ENCODE measurements at places on chromosomes 7 and 10.
A peak's percentile ranks its signal among the peaks of the same experiment; 100 is the strongest.

DNA sequence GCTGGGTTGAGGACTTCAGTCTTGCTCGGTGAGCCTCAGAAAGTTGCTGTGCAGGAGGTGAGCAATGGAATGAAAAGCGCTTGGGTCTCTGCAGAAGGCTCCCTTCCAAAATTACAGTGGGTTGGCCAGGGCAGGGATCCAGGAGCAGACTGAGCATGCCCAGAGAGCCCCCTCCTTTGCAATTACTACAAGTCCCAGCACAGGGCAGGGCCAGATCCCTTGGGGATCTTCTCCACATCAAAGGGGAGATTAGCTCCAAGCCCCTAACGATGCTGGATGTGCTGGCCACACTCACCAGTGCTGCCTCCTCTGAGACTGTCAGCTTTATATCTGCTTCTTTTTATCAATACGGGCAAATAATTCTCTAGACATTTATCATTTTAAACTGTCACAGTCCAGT lies 337.5 kb downstream of the RPS24 start:
- DNase-seq = no peak

- no peak for DNase-seq
Observed at GRCh38 chr7:21300692-21301091, 127.2 kb upstream of the SP4 start.

GRCh38 chr10:3676564-3676963 lies 108.4 kb downstream of the KLF6 start:
- DNase-seq = no peak

DNA sequence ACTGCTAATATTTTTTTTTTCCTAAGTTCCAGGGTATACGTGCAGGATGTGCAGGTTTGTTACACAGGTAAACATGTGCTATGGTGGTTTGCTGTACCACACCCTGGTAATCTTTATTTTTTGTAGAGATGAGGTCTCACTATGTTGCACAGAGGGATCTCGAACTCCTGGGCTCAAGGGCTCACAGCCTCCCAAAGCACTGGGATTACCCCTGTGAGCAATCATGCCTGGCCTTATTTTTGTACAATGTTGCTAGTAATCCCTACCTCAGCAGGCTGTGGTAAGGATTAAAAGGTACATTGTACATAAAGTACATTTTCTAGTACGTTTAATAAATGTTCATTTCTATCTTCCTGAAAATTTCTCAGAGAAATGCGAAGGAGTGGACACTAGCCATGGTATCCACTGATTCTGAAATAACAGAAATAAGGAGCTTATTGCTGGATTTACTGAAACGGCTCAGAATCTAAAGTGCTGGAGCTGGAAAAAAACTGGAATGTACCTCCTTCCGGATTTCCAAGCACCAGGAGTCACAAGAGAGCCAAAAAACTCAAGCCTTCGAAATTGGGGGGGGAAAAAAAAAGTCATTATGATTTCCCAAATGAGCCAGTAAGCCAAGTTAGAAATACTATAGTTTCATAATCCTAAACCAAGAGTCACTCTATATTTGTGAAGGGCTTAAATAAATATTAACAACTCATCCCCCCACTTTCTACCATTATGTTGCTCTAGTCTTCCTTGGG lies 69.6 kb downstream of the NT5C2 start:
- no peak for DNase-seq

GRCh38 chr10:44193567-44194220 lies 191.2 kb downstream of the CXCL12 start:
- DNase-seq = no peak

DNA sequence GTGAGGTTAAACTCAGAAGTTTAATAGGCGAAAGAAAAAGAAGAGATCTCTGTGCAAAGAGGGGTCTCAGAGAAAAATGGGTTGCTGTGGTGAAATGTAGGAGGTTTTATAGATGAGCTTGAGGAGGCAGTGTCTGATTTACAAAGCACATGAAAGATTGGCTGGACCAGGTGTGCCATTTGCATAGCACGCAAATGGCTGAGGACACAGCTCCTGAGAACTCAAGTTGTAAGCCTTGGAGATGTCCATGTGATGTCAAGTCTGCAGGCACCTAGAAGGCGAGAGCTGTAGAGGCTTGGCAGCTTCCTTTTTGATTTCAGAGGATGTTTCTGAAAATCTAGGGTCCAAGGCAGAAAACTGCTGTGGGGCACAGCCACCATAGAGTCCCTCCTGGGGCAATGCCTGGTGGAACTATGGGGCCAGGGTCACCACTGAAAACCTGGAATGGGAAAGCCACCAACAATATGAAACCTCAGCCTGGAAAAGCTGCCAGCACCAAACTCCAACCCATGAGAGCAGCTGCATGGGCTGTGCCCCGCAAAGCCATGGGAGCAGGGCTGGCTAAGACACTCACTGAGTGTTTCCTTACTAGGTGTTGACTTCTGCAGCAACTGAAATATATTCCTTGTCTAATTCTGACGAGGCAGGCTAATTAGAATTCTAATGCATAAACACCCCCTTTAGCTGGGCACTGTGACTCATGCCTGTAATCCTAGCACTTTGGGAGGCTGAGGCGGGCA lies 96.9 kb upstream of the TNS3 start:
- DNase-seq = no peak

DNA sequence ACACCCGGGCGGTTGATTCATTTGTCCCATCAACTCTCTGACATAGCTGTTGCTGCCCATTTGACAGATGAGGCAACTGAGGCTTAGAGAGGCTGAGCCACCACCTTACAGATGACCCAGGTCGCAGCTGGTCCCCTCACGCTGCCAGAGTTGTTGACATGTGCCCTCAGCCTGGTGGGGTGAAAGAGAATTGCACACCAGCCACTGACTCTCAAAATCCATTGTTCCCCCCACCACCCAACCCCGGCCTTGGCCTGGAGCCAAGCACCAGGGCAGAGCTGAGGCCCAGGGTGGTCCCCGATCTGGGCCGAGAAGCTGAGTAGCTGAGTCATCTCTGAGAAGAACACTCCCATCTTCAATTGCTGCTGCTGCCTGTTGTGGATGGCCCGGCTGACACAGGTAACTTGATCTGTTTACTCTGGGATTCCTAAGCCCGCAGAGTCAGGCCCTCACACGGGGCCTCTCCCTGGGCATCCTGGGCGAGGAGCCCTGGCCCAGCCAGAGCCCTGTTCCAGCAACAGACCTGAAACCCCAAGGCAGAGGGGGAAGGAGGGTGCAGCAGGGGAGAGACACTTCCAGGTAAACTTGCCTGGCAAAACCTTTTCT lies 27.5 kb downstream of the PVRIG start:
- DNase-seq = peak; percentile 52

- no peak for DNase-seq
Observed at GRCh38 chr10:4338768-4339167, 487.2 kb upstream of the AKR1E2 start.

GRCh38 chr7:21412957-21413356 lies 14.9 kb upstream of the SP4 start:
- DNase-seq = no peak

- no peak for DNase-seq
Observed at GRCh38 chr10:49139028-49139845, 5.4 kb upstream of the FAM170B start.

DNA sequence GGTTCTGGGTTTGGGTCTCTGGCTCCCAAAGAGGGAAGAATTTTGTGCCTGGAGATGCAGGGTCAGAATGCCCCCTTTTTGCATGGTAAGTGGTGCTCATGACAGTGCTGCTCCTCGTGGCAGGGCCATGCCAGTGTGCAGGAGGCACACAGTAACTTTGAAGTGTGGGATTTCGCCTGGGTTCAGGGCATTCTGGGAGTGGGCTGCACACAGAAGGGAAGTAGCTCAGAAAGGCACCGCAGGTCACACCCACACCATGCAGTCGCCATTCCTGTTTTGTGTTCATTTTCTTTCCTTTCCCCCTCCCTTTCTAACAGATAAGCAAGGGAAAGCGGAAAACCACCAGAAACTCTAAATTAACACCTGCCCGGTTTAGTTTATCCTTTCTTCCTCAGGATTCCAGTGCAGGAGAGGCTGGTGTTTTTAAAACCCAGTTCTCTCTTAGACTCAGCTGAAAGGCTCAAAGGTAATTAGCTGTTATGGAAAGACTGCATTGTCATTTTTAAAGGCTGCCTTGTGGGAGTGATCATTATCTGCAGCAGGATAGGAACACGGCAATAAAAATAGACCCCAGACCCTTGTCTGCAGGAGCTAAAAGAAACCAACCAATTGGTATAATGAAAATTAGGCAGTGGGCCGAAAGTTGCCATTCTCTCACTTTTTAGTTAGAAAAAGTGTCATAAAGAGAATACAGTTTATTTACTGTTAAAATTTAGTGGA lies 50.2 kb downstream of the EEPD1 start:
- DNase-seq = no peak

DNA sequence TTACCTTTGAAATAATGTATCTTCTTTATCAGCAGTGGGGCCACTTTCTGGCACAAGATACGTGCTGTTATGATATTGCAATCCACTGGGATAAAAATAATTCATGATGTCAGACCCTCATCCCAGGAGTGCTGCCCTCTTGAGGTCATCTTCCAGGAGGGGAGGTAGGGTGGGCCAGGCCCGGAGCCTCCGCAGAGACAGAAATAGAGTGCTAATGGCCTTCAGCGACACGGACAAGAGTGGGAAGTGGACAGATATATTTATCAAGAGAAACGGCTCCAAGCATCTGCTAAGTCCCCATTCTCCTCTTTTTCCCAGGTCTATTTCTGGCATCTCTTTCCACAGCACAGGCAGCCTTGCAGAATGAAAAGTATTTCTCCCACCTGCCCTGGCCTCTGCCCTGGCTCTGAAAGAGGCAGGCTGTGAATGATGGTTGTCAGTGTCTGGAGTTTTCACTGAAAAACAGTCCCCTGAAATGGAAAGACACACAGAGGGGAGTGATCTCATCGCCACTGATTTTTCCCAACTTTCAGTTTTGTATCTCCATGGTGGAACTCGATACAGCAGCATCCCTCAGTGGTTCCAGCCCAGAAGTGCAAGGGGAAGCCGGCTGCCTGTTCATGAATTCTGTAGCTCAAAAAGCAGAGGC lies 251.7 kb upstream of the MYO3A start:
- peak; percentile 88 for DNase-seq

DNA sequence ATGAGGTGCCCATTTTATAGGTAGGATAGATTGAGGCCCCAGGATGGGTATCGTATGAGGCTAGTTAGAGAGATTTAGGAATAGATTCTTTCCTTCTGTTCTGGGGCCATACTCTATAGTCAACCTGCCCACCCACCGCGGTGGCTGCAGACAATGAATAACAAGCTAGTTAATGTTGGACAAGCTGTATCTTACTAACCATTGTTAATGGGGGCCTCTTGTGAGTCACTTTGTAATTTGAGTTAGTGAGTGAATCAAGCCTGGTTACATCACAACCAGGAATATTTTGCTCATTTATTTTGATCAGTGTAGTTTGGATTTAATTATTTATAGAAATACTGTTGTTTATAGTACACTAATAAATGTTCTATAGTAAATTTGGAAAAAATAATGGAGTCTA lies 7.3 kb downstream of the SORCS3 start:
- DNase-seq = no peak

- DNase-seq = no peak
Observed at GRCh38 chr10:123868038-123869019, 23.3 kb downstream of the CPXM2 start.

DNA sequence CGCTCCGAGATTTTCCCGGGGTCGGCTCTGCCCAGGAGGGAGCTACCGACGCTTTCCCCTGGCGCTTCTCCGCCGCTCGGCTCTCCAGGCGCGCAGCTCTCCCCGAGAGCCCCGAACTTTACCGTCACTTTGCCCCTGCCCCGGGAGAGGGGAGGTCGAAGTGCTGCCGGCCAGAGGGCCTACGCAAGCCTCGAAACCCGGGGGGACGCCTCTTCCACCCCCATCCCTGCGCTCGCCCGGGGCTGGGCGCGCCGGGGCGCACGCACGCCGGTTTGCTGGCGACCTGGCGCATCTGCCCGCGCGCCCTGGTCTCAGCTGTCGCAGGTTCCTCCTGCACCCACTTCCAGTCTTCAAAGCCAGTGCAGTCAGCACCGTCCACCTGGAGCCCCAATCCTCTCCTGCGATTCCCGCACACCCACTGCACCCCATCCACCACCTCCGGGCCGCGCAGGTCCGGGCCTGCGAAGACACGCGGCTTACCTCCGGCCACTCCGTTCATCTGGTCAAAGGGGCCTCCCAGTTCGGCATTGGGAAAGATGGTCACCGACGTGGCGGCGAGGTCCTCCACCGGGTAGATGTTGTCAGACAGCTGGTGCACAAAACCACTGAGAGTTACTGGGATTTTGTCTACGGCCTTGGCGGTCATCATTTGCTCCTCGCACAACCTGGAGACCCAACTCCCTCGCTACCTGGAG lies 638 bp downstream of the EGR2 start:
- DNase-seq = no peak

DNA sequence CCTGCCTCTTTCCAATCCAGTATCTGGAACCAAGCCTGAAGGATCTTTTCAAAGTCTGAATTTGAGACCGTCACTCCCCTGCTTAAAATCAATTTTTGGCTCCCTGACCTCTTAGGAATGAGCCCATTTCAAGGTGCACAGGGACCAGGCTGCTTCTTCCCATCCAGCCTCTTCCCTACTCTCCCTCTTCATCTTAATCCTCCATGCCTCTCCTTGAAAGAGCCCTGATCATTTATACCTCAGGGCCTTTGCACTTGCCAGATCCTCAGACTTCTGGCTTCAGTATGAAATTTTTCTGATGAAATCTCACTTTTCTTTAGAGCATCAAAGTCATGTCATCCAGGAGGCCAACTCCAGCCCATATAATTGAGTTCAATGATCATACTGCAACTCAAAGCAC lies 399.5 kb upstream of the CELF2 start:
- no peak for DNase-seq

GRCh38 chr7:151086802-151087244 lies 548 bp downstream of the AGAP3 start:
- no peak for DNase-seq

DNA sequence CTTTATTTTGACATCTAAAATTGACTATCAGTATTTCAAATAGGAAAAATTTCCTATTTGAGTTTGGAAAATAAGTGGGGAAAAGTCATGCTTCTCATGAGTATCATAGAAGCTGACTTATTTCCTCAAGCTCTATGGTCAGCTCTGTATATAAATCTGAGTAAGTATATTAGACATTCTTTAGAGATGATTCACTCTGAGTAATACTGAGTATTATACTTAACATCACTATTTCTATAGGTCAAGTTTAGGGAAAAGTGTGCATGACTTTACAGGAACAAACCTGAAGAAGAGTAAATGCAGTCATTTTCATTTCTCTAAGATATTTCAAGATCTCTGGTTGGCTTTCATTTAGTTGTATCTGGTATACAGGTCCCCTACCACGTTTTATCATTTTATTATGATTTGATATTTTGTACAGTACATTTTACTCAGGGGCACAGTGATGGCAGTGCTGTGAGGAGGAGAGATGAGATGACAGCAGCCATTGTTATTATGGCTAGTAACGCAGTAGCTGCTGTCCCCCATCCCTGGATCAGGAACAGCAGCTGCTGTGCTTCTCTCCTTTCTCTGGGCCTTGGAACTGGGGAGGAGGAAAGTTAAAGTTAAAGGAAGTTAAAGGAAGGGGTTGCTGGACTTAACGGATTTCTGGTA lies 15.2 kb downstream of the SND1 start:
- peak; percentile 52 for DNase-seq

Measured in fibroblast of pulmonary artery (primary cell).